ENCODE measurements at places on chromosomes 7 and 10.

- no peak for DNase-seq
These were observed 647 bp downstream of the PLAU start for GRCh38 chr10:73911553-73912004.

GRCh38 chr7:77497079-77497478, 40.0 kb upstream of the PTPN12 start:
- no peak for DNase-seq

- DNase-seq = no peak
These were observed 24.5 kb upstream of the CUBN start for GRCh38 chr10:17154116-17154515.

DNA sequence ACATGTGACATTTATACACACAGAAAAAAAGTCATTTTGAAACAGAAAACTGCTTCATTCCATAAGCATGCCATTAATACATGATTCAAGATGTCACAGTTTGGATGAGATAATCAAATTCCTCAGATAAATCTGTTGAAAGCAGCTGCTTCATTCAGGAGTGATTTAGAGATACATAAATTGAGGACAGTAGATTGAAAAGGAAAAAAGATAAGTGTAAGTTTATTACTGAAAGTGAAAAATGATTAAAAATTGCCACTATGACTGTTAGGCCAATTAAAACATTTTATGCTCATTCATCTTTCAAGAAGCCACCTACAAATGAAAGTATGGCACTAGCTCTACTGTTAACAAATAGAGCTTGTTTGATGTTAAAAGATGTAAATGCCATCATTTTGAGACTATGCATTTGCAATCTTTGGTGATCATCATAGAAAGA, 136.9 kb upstream of the CDK6 start:
- DNase-seq = no peak

GRCh38 chr10:70540089-70540788, 61.7 kb downstream of the PALD1 start:
- no peak for DNase-seq

DNA sequence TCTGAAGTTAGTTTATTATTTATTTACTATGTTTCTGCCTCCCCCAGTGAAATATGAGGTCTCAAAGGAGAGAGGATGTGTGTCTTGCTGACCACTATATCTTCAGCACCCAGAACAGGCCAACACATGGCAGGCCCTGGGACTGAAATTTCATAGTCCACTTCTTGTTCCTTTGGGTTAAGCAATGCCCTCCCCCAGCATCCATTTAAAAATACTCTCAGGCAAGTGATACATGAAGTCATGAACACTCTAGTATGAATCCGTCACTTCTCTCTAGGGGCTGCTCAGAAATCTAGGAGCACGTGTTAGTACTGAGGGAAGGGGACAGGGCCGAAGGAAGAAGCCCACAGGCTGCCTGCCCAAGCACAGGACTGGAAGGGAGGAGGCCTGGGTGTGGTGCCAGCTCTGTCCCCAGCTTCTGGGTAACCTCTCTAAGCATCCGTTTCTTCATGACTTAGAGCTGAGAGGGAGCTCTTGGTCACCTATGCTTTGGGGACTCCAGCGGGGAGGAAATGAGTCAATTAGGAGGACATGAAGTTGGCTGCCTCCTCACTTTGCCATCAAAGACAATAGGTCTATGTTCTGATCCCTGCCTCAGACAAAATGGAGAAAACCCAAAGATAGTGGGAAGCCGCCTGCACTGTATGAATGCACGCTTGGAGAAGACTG, 119.2 kb downstream of the KCNMA1 start:
- peak; percentile 5 for DNase-seq

DNA sequence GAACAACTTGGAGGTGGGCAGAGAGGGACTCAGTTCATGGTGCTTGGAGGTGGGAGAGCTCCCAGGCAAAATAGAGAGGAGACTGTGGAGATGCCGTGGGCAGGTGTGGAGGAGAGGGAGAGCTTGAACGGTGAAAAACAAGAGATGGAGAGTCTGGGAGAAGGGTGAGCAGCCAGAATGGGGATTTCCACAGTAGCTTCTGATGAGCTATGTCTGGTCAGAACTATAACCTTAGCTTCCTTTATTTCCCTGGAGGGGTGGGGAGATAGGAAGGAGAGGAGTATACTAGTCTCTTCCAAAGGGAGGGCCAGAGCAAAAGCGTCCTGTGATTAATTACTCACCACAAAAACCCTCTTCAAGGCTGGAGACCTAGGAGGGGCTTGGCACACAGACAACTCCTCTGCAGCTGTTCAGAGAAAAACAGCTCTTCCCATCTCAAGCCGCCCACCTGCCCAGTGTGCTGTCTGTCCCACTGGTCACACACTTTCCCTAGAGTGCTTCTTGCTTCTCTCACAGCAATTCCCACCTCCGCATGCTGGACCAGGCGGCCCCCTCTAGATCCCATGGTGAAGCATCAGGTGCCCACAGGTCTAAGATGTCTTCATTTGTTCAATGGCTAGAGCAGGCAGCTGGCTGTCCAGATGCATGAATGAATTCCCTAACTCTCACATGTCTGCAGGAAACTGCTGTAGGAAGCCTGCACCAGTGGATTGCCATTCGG, 41.9 kb downstream of the TAS2R41 start:
- DNase-seq = no peak

GRCh38 chr7:47217570-47218360, 364.1 kb downstream of the TNS3 start:
- DNase-seq = no peak

GRCh38 chr10:47104786-47105385, 193.7 kb downstream of the PTPN20 start:
- no peak for DNase-seq

DNA sequence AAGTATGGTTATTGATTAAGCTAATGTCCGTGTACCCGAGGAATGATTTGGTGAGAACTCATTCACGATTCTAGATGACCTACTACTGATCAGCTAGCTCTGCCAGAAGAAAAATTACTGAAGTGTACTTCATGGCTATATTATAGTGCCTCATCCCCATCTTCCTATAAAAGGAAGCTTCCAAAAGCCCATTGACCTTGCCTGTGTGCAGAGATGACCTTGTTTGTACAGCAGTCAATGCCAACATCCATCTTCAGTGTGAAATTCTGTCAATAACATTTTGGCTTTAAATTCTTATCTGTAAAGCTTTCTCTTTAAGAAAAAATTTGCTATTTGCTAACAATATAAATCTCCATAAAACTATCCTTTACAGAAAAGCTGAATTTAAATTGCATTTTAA, 315.7 kb downstream of the THSD7A start:
- DNase-seq = no peak

DNA sequence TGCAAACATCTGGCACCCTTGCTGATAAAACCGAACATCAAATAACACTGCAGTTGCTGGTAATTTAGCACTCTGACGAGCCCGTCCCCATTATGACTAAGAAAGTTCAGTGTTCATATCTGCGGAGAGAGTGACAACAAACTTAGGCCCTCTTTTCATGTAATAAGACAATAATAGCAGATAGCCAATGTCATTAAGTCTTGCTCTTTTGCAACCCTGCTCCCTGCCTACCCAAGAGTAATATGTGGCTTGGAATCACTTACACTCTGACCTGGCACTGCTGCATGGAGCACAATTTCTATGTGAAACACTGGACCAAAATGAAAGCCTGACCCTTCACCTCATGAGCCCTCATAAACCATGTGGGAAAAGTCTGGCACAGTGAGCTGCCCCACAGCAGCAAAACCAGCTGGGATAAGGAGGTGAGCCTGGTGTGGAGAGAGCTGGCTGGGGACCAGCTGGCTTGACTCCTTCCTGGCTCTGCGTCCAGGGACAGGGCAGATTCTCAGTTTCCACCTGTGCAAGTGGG, 86.5 kb downstream of the HIPK2 start:
- DNase-seq = no peak

GRCh38 chr7:27670676-27671075, 8.0 kb upstream of the HIBADH start:
- DNase-seq = no peak

- no peak for DNase-seq
These were observed 18.1 kb downstream of the OPTN start for GRCh38 chr10:13117841-13118783.

DNA sequence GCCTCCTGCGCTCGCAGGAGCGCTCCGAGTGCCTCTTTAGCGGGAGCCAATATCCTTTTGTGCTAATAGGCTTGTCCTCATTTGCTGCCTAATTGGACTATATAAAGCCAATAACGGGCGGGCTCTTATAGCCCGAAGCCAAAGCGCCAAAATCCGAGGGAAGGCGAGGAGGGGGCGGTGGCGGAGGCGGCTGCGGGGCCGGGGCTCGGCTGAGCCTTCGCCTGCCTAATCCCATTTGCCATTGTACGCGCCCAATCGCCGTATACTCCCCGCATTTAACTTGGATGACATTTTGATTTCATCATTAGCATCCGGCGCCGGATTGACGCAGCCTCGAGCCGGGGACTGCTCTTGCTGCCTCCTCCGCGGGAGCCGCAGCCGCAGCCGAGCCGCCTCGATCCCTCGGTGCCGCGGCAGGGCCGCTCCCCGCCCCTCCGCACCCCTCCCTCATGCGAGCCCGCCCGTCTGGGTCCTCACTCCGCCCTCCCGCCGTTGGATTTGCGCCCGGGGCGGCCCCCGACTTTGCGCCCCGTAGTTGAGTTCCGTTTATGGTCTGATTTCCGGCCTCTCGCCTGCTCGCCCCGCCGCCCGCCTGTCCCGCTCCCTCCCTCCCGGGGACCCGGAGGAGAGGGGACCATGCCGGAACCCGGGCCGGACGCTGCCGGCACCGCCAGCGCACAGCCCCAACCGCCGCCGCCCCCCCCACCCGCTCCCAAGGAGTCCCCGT, at the start of gene HMX3:
Gene HMX3 (plus strand): TSS at position 556 of the 727 bp plus-strand sequence. CDS start 81 bp downstream, at position 637.
- DNase-seq = no peak

DNA sequence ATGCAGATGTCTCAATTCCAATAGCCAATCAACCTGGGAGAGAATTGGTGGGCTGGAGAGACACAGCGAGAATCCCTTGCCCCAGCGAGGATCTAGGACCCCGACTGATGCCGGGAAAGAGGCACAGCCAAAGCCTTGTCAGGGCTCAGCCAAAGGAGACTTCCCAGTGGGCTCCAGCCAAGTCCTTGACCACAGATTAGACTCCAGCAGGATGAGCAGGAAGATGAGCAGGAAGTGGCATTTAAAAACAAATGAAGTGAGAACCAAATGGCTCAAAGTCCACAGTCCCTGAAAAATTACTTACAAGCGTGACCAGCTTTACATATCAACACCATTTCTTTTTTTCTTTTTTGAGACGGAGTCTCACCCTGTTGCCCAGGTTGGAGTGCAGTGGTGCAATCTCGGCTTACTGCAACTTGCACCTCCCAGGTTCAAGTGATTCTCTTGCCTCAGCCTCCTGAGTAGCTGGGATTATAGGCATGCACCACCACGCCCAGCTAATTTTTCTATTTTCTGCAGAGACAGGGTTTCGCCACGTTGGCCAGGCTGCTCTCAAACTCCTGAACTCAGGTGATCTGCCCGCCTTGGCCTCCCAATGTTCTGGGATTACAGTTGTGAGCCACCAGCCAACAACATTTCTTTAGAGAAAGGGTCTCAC, 40.2 kb downstream of the CTBP2 start:
- DNase-seq = no peak

GRCh38 chr7:132140341-132140740, 435.9 kb downstream of the PLXNA4 start:
- DNase-seq = no peak

- DNase-seq = no peak
These were observed 297.4 kb downstream of the ZWINT start for GRCh38 chr10:56063642-56064041.

- no peak for DNase-seq
These were observed 62.0 kb upstream of the RHEB start for GRCh38 chr7:151581741-151582140.

DNA sequence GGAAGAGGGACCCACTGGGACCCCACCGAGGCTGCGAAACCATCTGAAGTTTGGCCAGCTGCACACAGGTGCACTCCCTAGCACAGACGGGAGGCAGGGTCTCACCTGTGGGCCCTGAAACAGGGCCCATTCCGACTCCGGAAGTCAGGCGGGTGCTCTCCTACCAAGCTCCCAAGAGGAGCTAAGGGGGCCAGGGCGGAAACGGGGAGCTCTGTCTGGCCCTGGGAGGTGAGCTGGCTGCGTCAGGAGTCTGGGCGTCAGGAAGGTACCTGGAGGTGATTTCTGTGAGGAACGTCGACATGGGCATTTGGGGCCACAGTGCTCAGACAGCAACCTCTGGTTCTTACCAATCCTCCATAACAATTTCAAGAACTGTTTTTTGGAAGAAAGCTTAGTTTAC, 411.7 kb downstream of the TCERG1L start:
- DNase-seq = no peak

- DNase-seq = no peak
These were observed 58.9 kb downstream of the ZNF22 start for GRCh38 chr10:45059632-45060031.

DNA sequence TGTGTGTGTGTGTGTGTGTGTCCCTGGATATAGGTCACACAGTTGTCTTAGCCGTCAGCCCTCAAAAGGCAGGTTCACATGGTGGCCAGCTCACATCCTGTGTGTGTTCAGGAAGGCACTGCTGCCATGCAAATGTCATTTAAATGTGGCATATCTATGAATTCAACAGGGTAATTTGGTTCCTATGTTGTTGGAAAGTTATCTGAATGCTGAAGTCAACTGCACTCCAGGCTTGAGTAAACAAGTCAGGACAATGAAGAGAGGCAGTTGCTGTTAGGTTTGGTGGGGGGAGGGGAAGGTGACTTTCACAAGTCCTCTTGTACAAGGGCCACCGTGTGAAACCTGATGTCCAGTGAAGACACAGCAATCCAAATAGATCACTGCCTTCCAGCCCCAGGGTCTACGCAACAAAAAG, 61.1 kb downstream of the PTPRE start:
- DNase-seq = no peak

DNA sequence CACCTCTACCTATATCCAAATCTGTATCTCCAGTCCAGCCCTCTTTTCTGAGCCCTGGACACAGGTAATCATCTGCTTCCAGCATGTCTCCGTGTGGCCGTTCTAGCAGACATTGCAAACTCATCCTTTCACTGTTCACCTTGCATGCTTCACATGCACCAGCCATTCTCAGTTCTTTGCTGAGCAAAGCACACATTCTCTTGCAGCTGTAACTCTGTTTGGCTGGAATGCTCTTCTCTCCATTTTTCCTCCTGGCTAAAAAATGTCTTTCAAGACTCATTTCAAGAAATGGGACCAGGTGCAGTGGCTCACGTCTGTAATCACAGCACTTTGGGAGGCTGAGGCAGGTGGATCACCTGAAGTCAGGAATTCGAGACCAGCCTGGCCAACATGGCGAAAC, 40.3 kb upstream of the NRF1 start:
- no peak for DNase-seq

- DNase-seq = no peak
These were observed 59.3 kb downstream of the NUDCD3 start for GRCh38 chr7:44431091-44431608.

DNA sequence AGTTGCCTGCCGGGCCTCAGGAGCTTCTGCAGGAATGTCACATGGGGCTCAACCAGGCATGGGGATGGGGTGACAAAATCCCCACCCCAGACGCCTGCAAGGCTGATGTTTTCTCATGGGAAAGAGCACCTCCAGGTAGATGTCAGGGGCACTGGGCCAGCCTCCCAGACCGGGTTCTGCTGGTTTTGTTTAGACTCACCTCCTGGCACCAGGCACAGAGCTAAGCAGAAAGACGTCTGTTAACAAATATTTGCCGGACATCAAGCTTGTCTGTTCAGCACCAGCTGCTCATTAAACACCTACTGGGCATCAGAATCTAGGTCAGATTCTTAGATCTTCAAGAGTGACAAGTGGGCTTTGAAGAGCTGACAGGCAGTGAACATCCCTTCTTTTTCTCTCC, 34.9 kb upstream of the TCERG1L start:
- DNase-seq = no peak

GRCh38 chr7:106952658-106953231, 87.7 kb downstream of the PIK3CG start:
- DNase-seq = no peak

- no peak for DNase-seq
These were observed 33.9 kb upstream of the MSMB start for GRCh38 chr10:46079831-46080585.

Measured in SW 1271 (cell line).